ENCODE measurements at places on chromosomes 1 and 21.

- DNase-seq: no peak
Observed at GRCh38 chr1:159509440-159510228, 26.2 kb downstream of the OR10J5 start.

DNA sequence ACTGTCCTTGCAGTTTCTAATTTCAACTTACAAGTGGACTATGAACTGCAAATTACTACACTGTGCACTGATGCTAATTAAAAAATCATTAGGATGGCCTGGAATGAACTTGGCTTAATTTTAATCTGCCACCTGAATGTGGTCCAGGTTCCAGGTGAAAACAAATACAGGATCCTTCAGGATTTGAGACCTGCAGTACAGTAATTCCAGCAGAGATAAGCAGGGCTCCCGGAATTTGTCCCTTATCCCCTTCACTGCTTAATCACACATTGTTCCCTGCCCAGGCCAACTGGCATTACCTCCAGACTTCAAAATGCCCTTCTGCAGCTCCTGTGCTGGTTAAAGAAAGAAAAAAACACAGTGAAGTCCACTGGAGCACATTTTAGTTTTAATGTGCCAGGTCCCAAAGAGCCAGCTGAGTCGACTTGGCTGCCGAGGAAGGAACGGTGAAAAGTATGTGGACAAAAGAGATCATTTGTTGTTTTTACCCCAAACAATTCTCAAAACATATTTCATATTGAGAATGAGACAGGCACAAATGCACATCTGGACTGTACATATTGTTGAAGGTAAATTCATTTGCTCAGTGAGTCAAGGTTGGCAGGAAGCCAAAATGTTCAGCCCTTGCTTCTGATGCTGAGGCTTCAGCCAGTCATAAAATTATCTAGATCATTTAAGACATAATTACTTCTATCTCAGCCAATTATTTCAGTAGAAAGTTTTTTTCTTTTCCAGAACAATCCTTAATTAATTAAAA is 28.3 kb downstream of the DEGS1 start:
- DNase-seq: no peak

DNA sequence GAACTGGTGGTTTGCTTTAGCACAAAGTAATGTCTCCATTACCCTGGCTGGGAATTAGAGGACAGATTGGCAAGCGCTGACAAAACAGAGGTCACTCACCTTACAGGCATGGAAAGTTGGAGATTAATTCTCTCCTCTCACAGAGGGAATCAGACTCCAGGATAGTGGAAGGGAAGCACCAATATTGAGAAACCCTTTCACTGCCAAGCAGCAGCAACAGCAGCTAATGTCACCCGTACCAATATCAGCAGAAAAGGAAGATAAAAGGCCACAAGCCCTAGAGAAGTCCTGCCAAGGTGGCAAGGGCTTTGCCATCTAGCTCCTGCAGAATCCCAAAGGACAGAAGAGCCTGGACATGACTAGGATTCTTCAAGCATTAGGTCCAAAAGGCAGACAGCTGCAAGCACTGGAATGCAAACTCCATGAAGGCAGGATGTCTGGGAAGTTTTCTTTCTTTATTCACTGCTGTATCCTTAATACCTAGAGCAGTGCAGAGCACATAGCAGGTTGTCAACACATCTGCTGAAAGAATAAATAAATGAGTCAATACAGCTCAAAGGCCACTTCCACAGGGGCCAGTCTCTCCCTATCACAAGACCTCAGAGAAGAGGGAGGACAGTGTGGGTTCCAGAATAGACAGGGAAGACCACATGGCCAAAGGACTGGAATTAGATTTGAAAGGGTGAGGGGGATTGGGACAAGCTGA is 57.2 kb downstream of the ERI3 start:
- DNase-seq: no peak

DNA sequence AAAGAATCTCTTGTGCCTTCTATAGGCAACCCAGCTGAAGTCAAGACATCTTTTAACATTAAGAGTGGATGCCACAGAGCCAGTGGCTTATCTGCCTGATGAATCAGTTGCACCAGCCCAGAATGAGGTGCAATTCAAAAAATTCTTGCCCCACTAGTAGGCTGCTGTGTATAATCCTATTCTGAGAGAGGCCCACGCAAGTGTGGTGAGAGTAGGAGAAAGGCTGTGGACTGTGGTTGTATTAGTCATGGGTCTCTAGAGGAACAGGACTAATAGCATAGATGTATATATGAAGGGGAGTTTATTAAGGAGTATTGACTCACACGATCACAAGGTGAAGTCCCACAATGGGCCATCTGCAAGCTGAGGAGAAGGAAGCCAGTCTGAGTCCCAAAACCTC is 216.4 kb downstream of the LTN1 start:
- no peak for DNase-seq

DNA sequence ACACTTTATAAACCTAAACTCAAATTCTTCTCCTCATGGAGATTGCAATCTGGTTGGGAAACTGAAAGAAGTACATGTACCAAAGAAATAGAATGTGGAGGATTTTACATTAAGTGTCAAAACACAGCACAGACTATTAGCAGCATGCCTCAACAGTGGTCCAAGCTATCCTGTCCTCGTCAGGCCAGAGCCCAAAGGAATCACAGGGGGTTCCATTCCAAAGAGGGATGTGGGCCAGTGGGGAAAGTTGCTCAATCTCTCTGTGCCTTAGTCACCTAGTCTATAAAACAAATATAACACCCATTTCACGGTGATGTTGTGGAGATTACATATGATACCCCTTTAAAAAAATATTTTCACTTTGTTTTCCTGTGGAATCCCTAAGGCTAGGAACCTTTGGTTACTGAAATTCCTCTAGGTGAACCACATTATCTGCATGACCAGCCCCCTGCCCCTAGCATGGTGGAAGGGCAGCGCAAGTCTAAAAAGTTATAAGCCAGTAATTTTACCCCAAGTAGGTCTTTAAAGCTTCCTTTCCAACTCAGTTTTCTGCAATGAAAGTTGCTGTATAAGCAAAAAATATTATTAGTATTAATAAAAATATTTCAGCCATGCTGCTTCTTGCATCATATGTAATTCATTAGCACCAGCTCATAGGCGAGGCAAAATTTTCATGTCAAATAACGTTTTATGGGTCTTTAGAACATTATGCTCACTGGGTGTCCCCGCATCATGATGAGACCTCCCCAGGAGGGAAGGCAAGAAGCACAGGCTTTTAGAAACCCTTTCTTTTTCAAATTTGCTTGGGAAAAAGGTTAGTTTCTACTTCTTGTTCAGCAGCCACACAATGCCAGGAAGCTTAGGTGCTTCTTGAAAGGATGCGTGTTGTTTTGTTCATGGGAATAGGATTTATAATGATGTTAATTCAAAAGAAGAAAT is 548.8 kb upstream of the PKN2 start:
- DNase-seq: no peak

GRCh38 chr21:15671188-15671587 is 58.6 kb upstream of the USP25 start:
- no peak for DNase-seq

GRCh38 chr1:44290250-44291094 is 64.6 kb downstream of the ERI3 start:
- no peak for DNase-seq

DNA sequence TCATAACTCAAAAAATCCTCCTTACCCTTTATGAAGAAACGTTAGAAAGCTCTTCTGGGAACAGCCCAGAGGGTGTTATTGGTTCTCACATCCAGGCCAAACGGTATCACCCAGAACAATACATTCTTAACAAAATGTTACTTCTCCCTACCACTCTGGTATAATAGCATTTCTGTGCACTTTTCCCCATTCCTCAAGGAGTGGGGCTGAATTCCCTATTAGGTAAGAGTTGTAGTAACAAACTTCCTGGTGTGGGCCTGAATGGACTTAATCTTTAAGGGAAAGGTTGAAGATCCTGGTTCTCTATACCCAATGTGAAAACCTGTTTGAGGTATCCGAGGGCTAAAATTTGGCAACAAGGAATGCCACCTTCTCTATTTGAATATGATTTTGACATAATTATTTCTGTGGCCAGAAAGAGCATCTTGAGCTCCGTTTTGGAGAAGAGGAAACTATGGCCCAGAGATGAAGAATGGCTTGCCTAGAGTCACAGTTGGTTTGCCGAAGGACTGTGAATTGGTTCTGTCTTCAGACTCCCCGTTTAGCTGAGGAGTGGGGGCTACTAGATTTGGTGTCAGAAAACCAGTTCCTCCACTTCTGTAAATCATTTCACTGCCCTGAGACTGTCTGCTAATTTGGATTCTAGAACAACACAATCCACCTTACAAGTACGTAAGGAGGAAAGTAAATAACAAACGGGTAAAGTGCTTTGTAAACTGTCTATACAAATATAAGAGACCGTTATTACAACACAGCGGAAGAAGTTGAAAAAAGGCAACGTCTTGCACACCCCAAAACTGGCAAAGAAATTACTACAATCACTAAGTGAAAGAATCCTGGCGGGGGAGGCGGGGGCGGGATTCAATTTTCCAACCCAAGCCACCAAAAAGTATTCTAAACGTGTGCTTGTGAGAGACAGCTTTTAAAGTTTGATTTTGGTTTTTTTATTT is 2.3 kb downstream of the ANP32E start:
- DNase-seq: peak; percentile 26

- no peak for DNase-seq
Observed at GRCh38 chr1:228377664-228378089, 29.0 kb downstream of the TRIM11 start.

GRCh38 chr1:108699375-108700332 is 7.5 kb downstream of the PRPF38B start:
- DNase-seq: no peak

GRCh38 chr1:235563513-235564061 is 59.3 kb upstream of the B3GALNT2 start:
- DNase-seq: no peak

DNA sequence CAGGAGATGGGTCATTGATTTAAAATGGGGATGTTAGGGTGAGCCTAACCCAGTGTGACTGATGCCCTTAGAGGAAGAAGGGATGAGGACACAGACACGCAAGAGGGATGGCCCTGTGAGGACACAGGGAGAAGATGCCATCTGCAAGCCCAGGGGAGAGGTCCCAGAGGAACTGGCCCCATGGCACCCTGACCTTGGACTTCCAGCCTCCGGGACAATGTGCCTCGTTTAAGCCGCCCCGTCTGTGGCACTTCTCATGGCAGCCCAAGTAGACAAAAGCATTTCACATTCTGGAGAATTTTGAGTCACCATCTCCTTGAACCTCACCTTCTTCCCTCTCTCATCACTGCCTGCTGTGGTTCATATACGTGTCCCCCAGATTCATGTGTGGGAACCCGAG is 20.1 kb upstream of the PCBP3 start:
- no peak for DNase-seq

- DNase-seq: no peak
Observed at GRCh38 chr1:118395430-118395991, 210.5 kb upstream of the SPAG17 start.

DNA sequence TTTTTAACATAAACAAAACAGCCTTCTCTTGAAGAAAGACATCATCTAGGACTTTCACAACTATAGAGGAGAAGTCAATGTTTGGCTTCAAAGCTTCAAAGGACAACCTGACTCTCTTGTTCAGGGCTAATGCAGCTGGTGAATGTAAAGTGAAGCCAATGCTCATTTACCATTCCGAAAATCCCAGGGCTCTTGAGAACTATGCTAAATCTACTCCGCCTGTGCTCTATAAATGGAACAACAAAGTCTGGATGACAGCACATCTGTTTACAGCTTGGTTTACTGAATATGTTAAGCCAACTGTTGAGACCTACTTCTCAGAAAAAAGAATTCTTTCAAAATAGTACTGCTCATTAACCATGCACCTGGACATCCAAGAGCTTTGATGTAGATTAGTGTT is 259.8 kb upstream of the NR5A2 start:
- no peak for DNase-seq

DNA sequence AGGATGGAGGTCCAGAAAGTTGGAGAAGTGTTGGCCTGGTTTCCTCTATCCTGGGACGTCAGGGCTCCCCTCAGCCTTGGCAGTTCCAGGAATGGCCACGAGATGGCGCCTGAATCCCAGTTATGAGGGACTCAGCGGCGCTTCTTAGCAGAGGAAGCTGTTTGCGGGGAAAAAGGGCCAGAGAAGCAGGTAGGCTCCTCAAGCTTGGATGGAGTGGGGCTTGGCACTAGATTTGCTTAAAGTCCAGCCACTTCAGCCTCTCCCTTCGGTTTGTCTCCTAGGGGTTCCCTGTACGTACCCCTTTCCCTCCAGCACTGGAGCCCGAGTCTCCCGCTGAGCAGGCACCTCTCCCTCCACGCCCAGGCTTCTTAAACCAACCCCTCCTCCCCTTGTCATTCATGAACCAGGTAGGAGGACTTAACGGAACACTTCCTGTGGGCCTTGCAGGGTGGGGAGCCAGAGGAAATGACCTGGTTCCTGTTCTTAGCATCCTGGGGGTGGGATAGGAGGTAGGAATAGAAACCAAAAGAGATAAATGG is 32.0 kb upstream of the TENT5B start:
- peak; percentile 78 for DNase-seq

DNA sequence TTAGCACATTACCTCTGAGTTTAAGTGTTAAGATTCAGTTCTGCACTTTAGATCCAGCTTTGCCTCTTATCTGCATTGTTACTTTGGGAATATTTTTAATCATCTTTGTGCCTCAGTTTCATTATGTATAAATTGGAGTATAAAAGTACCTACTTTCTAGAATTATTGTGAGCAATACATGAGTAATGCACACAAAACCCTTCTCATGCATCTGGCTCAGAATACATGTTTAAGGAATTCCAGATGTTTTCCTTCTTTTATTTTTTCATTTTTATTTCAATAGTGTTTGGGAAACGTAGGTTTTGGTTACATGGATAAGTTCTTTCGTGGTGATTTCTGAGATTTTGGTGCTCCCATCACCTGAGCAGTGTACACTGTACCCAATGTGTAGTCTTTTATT is 14.2 kb downstream of the C8A start:
- no peak for DNase-seq

DNA sequence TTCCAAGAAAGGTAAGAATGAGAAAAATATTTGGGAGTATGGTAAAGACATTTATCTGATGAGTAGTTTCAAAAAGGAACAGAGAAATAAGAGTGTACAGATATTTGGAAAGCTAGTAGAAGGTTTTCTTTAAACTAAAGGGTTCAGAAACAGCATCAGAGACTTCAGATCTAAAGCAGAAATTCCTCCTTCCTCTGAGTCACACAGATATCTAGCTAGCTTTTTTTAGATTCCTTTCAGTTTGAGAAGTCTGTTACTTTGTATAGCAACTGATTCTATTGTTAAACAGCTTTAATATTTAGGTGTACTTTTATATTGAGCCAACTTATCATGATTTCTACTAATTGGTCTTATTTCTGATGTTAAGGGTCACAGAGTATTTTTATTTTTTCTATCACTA is 4.7 kb downstream of the AMY2B start:
- no peak for DNase-seq

DNA sequence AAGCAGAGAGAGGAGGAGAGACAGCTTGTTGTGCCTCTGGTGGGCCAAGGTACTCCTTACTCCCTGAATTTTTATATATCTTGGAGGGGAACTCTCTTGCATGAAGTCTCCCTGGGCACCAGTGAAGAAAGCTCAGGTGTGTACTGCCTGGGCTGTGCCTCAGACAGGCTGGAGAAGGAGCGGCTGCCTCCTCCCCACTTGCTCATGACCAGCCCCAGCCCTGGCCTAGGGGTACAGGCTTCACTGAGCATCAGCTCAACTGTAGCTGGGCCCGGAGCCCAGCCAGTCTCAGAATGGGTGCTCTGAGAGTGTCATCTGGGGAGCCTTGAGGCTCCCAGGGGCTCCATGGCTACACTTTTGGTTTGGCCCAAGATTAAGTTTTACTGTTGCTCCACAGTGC is 44.8 kb upstream of the TENT5C start:
- no peak for DNase-seq

- no peak for DNase-seq
Observed at GRCh38 chr1:48693674-48694320, 82.9 kb downstream of the BEND5 start.

GRCh38 chr1:248841702-248842395 is 3.8 kb downstream of the ZNF672 start:
- peak; percentile 37 for DNase-seq

GRCh38 chr21:25953659-25954058 is 216.9 kb downstream of the APP start:
- DNase-seq: no peak
